Stimulated activated CD4-positive, alpha-beta T cell treated with anti-CD3 and anti-CD28 coated beads, Interleukin-15, amount 100 ng/mL, for 1 hour (primary cell): ENCODE measurements at places on chromosomes 6 and 20.

GRCh38 chr6:154782193-154782592, 49.0 kb downstream of the SCAF8 start:
- no peak for DNase-seq

- DNase-seq: no peak
Measured at GRCh38 chr6:33248643-33248931, 23.1 kb downstream of the VPS52 start.

DNA sequence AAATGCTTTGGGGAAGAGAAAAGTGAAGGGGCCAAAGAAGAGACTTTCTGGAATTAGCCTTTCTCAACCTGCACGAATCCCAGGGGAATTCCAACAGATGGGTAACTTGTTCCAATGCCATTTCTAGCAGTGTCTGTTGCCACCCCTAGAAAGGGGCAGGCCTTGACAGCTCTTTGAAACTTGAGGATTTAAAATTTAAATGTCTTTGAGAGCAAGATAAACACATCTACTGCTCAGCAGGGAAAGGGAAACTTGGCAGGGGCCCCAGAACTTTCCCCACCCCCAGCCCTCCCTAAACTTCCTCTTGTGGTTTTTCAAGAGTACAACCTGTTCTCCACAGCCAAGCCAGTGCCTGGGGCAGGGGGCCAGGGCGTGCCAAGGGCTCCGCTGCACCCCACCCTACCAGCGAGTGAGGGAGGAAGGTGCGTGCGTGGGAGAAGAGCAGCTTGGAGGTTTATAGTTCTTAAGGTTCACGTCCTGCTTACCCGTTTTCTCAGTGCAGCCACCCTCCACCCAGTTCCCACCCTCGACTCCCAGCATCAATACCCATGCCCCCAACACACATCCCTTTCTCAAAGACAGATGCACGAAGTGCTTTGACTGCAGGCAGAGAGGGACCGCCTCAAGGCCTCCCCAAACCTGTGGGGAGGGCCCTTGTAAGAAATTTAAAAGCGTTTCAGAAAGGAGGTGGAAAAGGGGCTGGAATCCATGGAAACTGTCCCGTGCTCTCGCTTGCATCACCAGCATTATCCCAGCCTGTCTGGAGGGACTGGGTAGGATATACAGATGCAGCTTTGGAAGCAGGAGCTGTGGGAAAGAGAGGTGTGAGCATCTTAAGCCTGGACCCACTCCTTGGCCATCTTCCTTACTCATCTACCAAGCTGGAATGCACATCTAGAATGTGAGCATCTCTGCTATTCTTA, 4.5 kb upstream of the TAF8 start:
- peak; percentile 66 for DNase-seq

DNA sequence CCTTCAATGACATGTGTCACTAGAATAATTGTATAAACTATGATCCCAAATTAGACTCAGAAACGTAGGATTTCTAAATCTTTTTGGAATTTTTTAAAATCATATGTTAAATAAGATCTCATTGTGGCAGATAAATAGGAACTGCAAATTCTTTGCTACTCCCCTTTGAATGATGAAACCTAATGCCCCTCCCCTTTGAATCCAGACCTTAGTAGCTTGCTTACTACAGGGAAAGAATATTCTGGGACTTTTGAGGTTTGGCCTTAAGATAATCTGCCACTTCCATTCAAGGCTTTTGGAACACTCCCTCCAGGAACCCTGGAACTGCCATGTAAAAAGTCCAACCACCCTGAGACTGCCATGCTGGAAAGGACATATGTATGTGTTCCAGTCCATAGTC, 7.1 kb downstream of the TDP2 start:
- no peak for DNase-seq

DNA sequence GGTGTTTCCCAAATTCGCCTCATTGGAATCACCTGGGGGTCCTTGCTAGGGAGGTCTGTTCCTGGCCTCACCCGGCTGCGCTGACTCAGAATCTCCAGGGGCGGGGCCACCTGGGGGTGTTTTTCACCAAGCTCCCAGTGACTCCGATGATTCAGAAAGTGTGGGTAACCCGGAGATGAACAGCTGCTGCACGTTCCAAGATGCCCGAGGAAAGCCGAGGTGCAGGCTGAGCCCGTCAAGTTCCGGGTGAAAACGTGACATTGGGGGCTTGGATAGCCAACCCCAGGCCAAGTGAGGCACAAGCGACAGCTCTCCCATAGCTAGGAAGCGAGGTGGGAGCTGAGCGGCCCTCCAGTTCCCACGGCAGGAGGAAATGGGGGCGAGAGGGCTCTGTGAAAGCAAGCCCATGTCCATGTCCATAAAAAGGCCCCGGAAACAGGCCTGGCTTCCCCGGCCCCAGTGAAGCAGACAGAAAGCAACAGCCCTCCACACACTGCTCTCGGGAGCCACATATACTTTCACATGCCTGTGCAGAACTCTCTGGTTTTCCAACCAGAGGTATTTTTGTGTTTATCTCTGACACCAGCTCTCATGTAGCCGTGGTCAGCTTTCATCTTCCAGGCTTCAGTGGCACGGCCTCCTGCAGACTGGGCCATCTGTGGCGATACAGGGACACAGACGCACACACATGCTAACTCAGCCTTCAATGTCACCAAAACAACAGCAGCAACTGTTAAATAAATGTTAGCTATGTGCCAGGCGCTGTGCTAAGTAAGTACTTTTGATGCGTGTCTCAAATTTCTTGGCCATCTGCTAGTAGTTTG, 90.7 kb upstream of the CCDC28A start:
- no peak for DNase-seq

DNA sequence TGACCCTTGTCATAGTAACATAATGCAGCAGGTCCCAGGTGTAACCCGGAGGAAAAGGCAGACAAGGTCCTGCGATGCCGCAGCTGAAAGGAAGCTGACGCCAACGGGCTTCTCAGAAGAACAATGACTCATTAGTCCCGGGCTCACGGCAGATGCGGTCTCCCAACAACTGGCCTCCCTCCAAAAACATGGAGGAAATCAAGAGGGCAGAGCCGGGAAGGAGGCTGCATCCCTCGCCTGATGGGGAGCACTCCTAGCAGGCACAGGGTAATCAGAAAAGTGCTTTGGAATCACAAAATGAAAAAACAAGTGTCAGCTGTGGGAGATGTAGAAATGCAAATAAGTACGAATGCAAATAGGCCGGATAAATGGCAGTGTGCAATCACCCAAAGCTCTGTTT, 165.2 kb upstream of the AGPAT4 start:
- DNase-seq: no peak

- DNase-seq: peak; percentile 61
Measured at GRCh38 chr20:32484958-32485769, 100.0 kb downstream of the NOL4L start.

DNA sequence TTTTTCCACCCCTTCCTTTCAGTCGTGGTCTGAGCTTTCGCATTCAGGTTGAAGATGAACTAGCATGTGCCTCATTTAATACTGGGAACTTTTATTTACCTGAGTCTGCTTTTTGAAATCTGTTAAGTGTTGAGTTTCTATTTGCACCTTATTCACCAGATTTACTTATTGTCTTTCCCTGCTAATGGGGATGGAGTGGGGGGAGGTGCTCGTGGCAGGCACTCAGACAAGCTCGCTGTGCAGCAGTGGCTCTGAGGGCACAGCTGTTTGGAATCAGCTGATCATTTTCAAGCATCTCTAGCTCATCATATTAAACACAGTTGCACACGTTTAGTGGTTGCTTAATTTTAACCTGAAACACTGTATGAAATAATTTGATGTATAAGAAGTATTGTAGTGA, 35.6 kb downstream of the UTRN start:
- DNase-seq: no peak

GRCh38 chr6:163287626-163288025, 126.9 kb upstream of the QKI start:
- no peak for DNase-seq

DNA sequence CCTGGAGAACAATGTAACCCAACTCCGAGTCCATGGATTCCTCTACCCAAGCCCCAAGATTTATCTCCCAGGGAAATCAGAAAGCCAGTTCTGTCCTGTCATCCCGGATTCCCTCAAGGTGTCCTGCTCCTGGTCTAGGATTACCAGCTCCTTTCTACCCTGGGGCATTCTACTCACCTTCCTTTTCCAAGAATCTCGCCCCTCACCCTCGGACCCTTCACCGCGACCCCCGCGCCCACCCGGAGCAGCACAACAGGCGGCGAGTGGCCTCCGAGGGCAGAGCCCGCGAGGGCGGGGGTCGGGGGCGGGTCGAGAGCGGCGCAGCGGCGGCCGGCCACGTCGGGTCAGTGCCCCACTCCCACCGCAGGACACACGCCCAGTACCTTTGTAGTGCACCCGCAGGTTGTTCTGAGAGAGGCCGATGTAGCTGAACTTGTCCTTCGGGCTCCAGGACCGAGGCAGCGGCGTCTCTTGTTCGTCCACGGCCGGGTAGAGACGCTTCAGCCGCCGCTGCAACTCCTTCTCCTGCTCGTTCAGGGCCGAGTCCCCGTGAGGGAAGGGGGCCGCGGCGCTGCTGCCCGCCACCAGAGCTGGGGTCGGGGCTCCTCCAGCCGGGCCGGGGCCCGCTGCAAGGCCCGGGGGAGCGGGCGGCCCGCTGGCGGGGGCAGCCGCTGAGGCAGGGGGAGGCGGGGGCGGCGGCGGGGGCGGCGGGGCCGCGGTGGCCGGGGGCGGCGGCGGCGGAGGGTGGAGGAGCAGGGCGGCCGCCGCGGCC, 897 bp downstream of the RANBP9 start:
- peak; percentile 14 for DNase-seq

DNA sequence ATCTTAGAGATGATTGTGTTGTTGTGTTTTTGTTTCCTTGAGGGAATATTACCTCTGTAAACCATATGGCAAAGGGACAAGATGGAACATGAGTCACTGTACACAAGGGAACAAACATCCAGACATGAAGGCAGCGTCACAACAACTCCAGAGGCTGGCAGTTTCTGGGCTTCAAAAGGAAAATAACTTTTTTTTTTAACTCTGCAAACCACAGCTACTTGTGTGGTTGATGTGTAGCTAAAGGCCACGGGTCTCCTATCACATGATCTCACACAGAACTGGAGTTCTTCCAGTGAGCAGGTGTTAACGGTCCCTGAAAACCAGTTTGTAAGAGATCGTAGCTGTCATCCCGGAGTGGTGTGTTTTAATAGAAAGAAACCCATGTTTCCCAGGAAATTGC, 33.2 kb upstream of the HBS1L start:
- no peak for DNase-seq

GRCh38 chr6:74447013-74447412, 751.0 kb downstream of the CD109 start:
- DNase-seq: no peak

GRCh38 chr20:48709744-48710143, 118.1 kb downstream of the PREX1 start:
- DNase-seq: no peak

DNA sequence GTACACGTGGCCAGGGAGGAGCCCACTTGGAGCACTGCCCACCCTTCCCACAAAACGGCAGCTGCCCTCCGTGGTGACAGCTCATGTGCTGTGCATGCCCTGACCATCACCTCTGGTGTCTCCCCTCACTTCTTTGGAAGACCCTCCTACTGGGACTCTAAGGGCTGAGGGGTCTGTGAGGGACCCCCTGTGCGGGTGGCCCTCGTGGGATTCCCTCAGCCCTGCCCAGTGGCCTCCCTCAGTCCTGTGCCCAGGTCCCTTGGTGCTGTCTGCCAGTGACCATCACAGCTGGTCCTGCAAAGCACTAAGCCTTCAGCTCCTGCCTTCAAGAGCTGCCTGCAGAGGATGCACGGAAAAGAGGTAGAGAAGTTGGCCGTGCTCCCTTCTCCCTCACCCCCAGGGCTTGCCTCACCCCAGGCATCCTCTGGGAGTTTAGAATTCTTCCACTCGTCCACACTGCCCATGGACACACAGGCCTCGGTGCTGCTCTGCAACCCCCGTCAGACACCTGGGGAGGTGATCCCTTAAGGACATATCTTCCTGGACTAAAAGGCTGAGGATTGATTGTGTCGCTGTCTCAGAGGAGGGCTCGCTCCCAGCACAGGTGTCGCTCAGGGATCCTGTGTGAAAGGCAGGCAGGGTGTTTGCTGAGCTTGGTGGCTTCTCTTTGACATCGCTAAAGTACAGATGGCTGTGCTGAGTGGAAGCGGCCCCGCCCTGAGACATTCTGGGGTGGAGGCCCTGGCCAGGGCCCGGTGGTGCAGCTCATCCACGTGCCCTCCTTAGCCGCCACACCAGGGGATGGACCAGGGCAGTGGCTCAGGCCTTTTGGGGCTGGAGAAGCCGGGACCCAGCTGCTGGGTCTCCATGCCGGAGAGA, 119.5 kb upstream of the FRMD1 start:
- DNase-seq: no peak

DNA sequence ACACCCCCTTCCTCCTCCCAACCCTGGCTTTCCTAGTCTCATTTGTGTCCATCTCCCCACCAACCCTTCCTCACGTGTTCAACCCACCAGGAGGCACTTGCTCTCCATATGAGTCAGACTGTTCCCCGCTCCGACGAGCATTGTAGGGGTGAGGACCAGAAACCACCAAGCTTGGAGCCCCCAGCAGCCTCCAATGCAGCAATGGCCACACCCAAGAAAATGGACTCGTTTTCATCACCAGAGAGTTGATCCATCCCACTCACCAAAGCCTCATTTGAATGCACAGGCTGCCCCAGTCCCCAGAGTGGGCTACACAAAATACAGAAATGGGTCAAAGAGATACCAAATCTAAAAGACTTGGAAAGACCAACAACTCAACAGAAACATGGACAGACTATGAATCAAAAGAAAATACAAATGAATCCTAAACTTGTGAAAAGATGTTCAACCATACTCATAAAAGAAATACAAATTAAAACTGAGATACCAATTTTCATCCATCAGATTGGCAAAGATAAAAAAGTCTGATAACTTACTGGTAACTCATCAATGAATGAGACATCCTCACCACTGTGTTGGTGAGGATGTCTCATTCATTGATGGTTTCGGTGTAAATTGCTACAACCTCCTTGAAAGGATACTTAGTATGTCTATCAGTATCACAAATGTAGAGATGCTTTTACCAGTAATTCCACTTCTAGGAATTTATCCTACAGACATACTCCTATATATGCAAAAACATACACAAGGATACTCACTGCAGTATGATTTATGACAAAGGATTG, 68.1 kb downstream of the TRERF1 start:
- DNase-seq: no peak

GRCh38 chr6:32068867-32069266, 30.7 kb downstream of the CYP21A2 start:
- no peak for DNase-seq

- no peak for DNase-seq
Measured at GRCh38 chr6:115667478-115668026, 393.1 kb downstream of the FRK start.
